Stomach (tissue), 19 donors: ENCODE measurements at places on chromosomes 4 and X. TPM values are rescaled to one million over a fixed set of nuclear protein-coding genes. Genes with fewer than 3 reads are reported as not detected.
A peak's percentile ranks its signal among the peaks of the same experiment; 100 is the strongest.

Gene MAP9
- 11.6 TPM for total RNA-seq

Gene STARD8
- total RNA-seq, result 2.9 TPM

Gene KDR
- total RNA-seq, result 17.1 TPM

Gene ARMCX1
- 18.2 TPM for total RNA-seq

Gene SLITRK4
- not detected for total RNA-seq

Gene PABPC1L2B
- not detected for total RNA-seq

Gene EFHC2
- total RNA-seq, result not detected

Gene KCND1
- total RNA-seq, result not detected

Gene GRID2
- total RNA-seq, result not detected

- no peak for DNase-seq
Observed at GRCh38 chrX:120857240-120857639, 18.4 kb downstream of the CT47B1 start.

DNA sequence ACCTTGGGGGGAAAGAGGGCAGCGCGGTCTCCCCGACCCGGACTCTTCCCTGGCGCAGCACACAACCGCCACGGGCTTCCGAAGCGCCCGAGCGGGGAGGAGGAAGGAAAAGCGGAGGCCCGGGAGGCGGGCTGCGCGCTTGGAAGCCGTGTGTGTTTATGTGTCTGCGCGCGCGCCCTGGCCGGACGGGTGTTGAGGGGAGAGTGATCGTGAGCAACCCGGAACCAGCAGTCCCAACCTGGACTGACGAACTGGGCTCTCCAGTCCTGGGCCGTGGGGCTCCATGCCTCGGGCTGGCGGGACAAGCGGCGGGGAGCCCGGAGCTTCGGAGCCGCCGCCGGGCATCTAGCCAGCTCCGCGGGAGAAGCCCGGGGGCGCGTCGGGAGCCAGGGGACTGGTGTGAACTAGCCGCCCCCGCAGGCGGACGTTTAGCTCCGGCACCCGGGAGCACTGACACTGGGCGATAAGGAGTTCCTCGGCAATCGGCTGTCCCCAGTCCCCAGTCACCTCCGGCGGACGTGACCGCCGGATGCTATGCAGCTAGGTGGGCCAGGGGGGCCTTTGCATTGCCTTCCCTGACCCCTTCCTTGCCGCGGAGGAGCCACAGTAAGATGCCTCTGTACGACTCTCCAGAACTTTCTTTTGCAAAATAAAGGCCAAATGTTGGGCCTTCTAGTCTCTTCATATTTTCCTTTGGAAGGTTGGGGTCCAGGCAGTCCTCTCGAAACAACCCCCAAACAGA is 74.8 kb upstream of the BCOR start:
- peak; percentile 80 for DNase-seq

- DNase-seq, result no peak
Observed at GRCh38 chr4:75848891-75849290, 53.4 kb downstream of the PPEF2 start.

GRCh38 chr4:159242427-159242826 is 139.5 kb downstream of the RAPGEF2 start:
- DNase-seq, result no peak

GRCh38 chr4:14130551-14130950 is 503.0 kb upstream of the BOD1L1 start:
- no peak for DNase-seq

- peak; percentile 83 for DNase-seq
Observed at GRCh38 chrX:65587616-65588526, 53.3 kb upstream of the LAS1L start.

GRCh38 chr4:75071317-75071716 is 138.4 kb downstream of the PARM1 start:
- DNase-seq, result no peak

DNA sequence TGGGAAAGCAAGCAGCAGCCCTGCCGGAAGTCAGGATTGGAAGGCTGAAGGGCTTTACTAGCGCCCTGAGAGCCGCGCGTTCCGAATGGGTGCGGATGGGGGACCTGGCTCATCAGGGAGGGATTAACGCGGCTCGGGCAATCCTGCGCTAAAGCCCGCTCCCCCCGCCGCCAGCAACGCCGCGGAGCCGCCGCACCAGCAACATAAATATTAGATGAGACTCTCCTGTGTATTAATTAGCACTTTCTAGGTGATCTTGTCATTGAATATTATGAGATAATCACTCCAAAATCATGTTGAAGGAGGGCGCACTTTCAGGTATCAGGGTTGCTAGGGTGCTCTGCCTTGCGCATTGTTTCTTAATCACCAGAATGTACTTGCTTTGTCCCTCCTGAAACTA is 357.2 kb upstream of the FAM241A start:
- DNase-seq, result peak; percentile 24

DNA sequence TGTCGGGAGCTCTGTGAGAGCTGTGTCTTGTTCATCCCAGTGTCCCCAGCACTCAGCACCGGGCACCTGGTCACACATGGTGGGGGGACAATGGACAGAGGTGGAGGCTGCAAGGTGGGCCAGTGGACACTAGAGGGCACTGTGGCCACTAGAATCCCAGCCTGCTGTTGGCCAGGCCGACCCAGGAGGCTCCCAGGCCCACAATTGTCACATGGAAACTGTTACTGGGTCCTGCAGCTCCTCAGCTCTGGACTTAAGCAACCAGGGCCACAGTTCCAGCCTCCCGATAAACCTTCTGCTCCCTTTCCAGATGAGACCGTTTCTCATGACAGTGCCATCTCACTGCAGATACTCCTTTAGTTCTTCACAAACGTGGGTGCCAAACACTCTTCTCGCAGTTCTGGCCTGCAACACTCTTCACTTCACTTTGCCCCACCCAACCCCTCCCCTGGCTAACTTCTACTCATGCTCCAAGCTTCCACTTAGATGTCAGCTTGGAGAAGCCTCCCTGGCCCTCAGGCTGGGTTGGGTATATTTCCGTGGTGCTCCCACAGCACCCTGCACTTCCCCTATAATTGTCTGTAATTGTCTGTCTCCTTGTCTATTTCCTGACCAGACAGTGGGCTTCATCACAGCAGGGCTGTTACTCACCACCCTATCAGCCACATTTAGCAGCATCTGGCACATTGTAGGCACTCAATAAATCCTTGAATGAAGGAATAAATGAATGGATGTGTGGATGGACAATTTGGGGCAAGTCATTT is 3.5 kb upstream of the IQSEC2 start:
- DNase-seq, result peak; percentile 84

- DNase-seq, result no peak
Observed at GRCh38 chrX:66833426-66833825, 194.5 kb upstream of the EDA2R start.

DNA sequence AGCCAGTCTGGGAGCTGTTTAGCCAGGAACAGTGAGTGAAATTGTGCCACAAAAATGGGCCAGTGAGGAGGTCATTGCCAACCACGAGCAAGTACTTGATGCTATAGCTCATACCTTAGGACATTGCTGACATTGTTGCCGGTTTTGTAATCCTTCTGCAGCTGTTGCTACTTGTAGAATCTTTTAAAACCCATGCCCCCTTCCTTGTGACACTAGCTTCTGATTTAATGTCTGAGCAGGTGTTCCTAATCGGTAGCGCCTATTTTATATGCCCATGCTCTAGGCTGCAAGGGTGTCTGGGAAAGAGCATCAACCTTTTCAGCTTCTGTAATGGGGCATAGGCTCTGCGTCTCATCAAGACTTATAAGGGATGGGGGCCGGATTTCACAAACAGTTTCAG is 2.6 kb downstream of the POLA1 start:
- no peak for DNase-seq

- no peak for DNase-seq
Observed at GRCh38 chr4:141810712-141811375, 174.5 kb downstream of the IL15 start.

- DNase-seq, result no peak
Observed at GRCh38 chr4:158819942-158820786, 51.3 kb downstream of the FNIP2 start.

GRCh38 chr4:89111833-89112563 is 665 bp downstream of the TIGD2 start:
- no peak for DNase-seq

- no peak for DNase-seq
Observed at GRCh38 chr4:174274436-174274835, 9.0 kb downstream of the FBXO8 start.

DNA sequence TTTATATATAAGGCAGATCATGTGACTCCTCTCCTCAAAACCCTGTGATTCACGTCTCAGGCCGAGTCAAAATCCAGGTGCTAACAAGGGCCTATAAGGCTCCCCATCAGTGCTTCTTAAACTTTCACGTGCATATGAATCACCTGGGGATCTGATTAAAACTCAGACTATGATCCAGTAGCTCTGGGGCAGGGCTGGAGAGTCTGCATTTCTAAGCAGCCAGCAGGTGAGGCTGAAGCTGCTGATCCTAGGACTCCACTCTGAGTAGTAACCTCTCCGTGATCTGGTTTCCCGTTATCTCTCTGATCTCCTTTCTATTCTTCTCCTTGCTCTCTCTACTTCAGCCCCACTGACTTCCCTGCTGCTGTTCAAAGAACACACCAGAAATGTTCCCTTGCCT is 252.4 kb upstream of the RPS6KA3 start:
- DNase-seq, result no peak

GRCh38 chr4:159191989-159192388 is 89.1 kb downstream of the RAPGEF2 start:
- peak; percentile 31 for DNase-seq
